ENCODE measurements at places on chromosomes 2 and 18. TPM values are rescaled to one million over a fixed set of nuclear protein-coding genes. Genes with fewer than 3 reads are reported as not detected.
A peak's percentile ranks its signal among the peaks of the same experiment; 100 is the strongest.

IL1RL1 gene
- 0.22 TPM for total RNA-seq

MC2R gene
- total RNA-seq: not detected

UGT1A8 gene
- total RNA-seq: not detected

TMEM247 gene
- total RNA-seq: not detected

KCNE4 gene
- total RNA-seq: not detected

ADRA2B gene
- 0.07 TPM for total RNA-seq

ZSWIM2 gene
- not detected for total RNA-seq

FBXO36 gene
- 0.95 TPM for total RNA-seq

DHRS9 gene
- 0.37 TPM for total RNA-seq

C2orf80 gene
- total RNA-seq: not detected

RESP18 gene
- total RNA-seq: not detected

APCDD1 gene
- not detected for total RNA-seq

FSIP2 gene
- total RNA-seq: not detected

GRCh38 chr2:201171259-201171814 lies 11.6 kb upstream of the CASP10 start:
- peaks cover 6% of the 10 kb centered on the region for H3K36me3 ChIP-seq
- no peak overlapping the region for H3K27ac ChIP-seq
- no peak overlapping the region for H3K4me3 ChIP-seq
- H3K4me1 ChIP-seq: no peaks in the 10 kb centered on the region
- H3K27me3 ChIP-seq: no peaks in the 10 kb centered on the region

GRCh38 chr18:58758606-58759005 lies 87.3 kb downstream of the MALT1 start:
- H3K27me3 ChIP-seq: no peaks in the 10 kb centered on the region
- no peaks in the 10 kb centered on the region for H3K36me3 ChIP-seq
- peaks cover 28% of the 10 kb centered on the region for H3K4me1 ChIP-seq
- no peak overlapping the region for H3K27ac ChIP-seq
- DNase-seq: no peak

GRCh38 chr2:241720099-241720498 lies 14.3 kb upstream of the D2HGDH start:
- no peaks in the 10 kb centered on the region for H3K4me1 ChIP-seq
- no peak for DNase-seq
- H3K27me3 ChIP-seq: no peaks in the 10 kb centered on the region
- peaks cover 9% of the 10 kb centered on the region for H3K36me3 ChIP-seq
- no peak overlapping the region for H3K27ac ChIP-seq

GRCh38 chr2:96769814-96770213 lies 9.1 kb downstream of the CNNM4 start:
- no peaks in the 10 kb centered on the region for H3K27me3 ChIP-seq
- H3K4me3 ChIP-seq: no peak overlapping the region
- H3K4me1 ChIP-seq: peaks cover 10% of the 10 kb centered on the region
- no peak for DNase-seq

DNA sequence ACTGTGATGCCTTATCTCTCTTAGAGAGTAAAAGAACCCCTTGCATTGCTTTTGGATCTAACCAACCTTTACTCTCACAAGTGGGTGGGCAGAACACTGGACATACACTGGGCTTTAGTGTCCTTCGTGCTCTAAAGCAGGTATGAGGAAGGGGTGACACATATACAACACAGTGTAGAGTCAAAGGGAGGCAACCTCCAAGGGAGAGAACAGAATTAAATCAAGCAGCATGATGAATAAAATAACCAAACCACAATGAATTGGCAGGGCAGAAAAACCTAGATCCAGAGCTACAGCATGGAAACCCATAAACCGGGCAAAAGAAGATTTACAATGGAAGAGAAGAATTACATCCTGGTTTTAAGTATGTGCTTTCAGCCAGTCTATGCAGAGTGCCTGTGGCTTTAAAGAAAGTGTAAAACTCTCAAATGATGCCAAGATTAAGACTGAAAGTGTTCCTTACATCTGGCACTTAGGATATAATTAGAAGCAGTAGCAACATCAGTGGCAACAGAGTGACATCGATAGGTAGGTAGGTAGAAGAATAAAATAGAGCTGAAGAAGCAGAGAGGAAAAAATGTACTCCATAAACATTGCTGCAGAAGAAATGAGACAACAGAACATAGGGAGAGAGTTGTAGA lies 191.7 kb upstream of the ZC3H15 start:
- H3K27me3 ChIP-seq: no peaks in the 10 kb centered on the region
- no peaks in the 10 kb centered on the region for H3K4me1 ChIP-seq
- no peak overlapping the region for H3K4me3 ChIP-seq
- no peak overlapping the region for H3K27ac ChIP-seq

GRCh38 chr2:13104723-13105122 lies 388.0 kb downstream of the TRIB2 start:
- H3K36me3 ChIP-seq: no peaks in the 10 kb centered on the region
- H3K27me3 ChIP-seq: no peaks in the 10 kb centered on the region
- H3K4me3 ChIP-seq: no peak overlapping the region
- H3K27ac ChIP-seq: no peak overlapping the region
- DNase-seq: no peak

DNA sequence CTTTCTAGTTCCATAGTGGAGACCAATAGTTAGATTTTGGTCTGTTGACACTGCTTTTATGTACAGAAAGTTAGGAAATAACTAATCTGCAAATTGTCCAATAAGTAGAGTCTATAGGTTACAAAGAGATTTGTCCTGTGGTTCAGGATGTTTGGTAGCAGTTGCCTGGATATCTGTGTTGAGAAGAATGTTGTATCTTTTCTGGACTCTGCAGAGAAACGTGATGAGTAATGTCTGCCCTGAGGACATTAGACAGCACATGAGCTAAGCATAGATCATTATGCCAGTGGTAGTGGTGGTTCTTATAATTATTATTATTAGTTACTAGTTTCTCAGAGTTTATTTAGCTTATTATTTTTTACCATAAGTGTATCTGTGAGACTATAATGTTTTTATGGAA lies 65.8 kb downstream of the ANKRD62 start:
- no peak overlapping the region for H3K4me3 ChIP-seq
- H3K27me3 ChIP-seq: no peaks in the 10 kb centered on the region
- no peaks in the 10 kb centered on the region for H3K4me1 ChIP-seq
- no peak for DNase-seq
- no peaks in the 10 kb centered on the region for H3K36me3 ChIP-seq
- no peak overlapping the region for H3K27ac ChIP-seq

DNA sequence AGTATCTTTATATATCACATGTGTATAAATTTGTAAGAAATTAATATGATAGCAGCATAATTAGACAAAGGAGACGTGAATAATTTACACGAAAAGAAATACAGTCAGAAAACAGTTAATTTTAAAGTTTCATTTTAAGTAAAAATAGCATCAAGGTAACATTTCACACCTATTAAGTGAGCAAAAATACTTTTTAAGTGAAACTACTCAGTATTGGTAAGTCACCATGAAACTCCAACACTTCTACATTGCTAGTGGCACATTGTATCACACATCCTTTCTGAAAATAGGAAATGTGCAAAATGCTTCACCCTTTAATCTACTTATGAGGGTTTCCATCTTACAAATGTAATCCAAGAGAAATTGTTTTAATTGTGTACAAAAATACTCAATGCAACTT lies 287.9 kb upstream of the EPAS1 start:
- H3K36me3 ChIP-seq: no peaks in the 10 kb centered on the region
- H3K27ac ChIP-seq: no peak overlapping the region
- DNase-seq: no peak
- H3K27me3 ChIP-seq: no peaks in the 10 kb centered on the region
- H3K4me1 ChIP-seq: no peaks in the 10 kb centered on the region

- no peak overlapping the region for H3K27ac ChIP-seq
- H3K36me3 ChIP-seq: no peaks in the 10 kb centered on the region
- H3K27me3 ChIP-seq: no peaks in the 10 kb centered on the region
- H3K4me1 ChIP-seq: no peaks in the 10 kb centered on the region
Measured at GRCh38 chr2:3488855-3489763, 30.2 kb downstream of the ADI1 start.

GRCh38 chr18:25834061-25834460 lies 256.4 kb downstream of the SS18 start:
- H3K4me1 ChIP-seq: no peaks in the 10 kb centered on the region
- no peak for DNase-seq
- H3K36me3 ChIP-seq: no peaks in the 10 kb centered on the region
- H3K4me3 ChIP-seq: no peak overlapping the region
- H3K27ac ChIP-seq: no peak overlapping the region
- no peaks in the 10 kb centered on the region for H3K27me3 ChIP-seq

- H3K4me1 ChIP-seq: no peaks in the 10 kb centered on the region
- no peaks in the 10 kb centered on the region for H3K36me3 ChIP-seq
- no peaks in the 10 kb centered on the region for H3K27me3 ChIP-seq
- no peak within 1 kb of the TSS for H3K4me3 ChIP-seq
- DNase-seq: no peak
- no peak within 1 kb of the TSS for H3K27ac ChIP-seq
Measured at GRCh38 chr2:124025171-124025580, at the start of gene CNTNAP5. TSS of gene CNTNAP5 (plus strand) at chr2:124025287. CDS start at chr2:124025651, 364 bp downstream.

- no peaks in the 10 kb centered on the region for H3K27me3 ChIP-seq
- no peaks in the 10 kb centered on the region for H3K36me3 ChIP-seq
Measured at GRCh38 chr2:205197468-205198139, 484.7 kb upstream of the NRP2 start.

DNA sequence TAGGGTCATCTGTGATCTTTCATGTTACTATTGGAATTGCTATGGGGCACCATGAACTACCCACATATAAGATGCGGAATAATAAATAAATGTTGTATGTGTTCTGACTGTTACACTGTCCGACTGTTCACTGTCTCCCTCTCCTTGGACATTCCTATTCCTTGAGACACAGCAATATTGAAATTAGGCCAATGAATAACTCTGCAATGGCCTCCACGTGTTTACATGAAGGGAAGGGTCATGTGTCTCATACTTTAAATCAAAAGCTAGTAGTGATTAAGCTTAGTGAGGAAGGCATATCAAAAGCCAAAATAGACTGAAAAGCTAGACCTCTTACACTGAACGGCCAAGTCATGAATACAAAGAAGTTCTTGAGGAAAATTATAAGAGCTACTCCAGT lies 751.3 kb downstream of the SOCS6 start:
- no peak for DNase-seq
- H3K36me3 ChIP-seq: no peaks in the 10 kb centered on the region
- H3K27me3 ChIP-seq: no peaks in the 10 kb centered on the region

GRCh38 chr2:105313877-105314276 lies 15.7 kb downstream of the TGFBRAP1 start:
- H3K4me3 ChIP-seq: no peak overlapping the region
- no peaks in the 10 kb centered on the region for H3K27me3 ChIP-seq
- no peaks in the 10 kb centered on the region for H3K4me1 ChIP-seq
- H3K27ac ChIP-seq: no peak overlapping the region

DNA sequence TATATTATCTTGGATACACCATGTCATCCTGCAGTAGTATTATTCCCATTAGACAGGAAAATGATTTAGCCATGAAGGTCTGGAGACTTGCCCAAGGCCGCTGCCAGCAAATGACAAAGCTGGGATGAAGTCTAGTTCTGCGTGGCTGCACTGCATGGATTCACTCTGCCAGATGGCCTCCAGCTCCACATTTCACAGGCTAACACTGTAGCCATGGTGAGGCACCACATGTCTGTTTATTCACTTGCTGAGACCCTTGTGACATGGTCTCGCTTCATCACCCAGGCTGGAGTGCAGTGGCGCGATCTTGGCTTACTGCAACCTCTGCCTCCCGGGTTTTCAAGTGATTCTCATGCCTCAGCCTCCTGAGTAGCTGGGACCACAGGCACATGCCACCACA lies 31.5 kb upstream of the SCG2 start:
- H3K27ac ChIP-seq: no peak overlapping the region
- no peak overlapping the region for H3K4me3 ChIP-seq
- H3K36me3 ChIP-seq: no peaks in the 10 kb centered on the region

DNA sequence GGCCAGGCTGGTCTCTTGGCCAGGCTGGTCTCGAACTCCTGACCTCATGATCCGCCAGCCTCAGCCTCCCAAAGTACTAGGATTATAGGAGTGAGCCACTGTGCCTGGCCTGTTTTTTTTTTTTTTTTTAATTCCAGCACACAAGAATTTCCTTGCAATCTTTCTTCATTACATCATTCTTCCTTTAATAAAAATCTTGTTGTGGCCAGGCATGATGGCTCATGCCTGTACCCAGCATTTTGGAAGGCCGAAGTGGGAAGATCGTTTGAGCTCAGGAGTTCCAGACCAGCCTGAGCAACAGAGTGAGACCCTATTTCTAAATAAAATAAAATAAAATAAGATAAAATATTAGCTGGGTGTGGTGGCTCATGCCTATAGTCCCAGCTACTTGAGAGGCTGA lies 21.4 kb upstream of the PLEKHM3 start:
- H3K27me3 ChIP-seq: no peaks in the 10 kb centered on the region
- no peak overlapping the region for H3K4me3 ChIP-seq
- DNase-seq: no peak
- no peaks in the 10 kb centered on the region for H3K36me3 ChIP-seq
- no peak overlapping the region for H3K27ac ChIP-seq
- H3K4me1 ChIP-seq: no peaks in the 10 kb centered on the region

- no peak overlapping the region for H3K4me3 ChIP-seq
- H3K4me1 ChIP-seq: no peaks in the 10 kb centered on the region
Measured at GRCh38 chr2:61328707-61329251, 142.1 kb downstream of the USP34 start.

DNA sequence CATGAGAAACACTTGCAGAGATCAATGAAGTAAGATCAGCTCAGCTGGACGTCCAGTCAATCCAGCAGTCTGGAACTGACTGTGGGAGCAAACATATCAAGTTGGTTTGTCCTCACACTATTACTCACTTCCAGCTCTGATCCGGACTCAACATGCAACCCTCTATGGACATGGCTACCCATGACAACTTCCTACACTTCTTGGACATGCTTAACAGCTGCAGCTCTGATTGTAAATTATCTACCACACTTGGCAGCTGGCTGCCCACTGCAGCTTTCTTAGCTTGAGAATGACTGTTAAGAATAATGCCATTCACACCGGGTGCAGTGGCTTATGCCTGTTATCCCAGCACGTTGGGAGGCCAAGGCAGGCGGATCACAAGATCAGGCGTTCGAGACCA lies 429.8 kb downstream of the EPHA4 start:
- H3K4me1 ChIP-seq: no peaks in the 10 kb centered on the region
- DNase-seq: no peak
- no peak overlapping the region for H3K27ac ChIP-seq

DNA sequence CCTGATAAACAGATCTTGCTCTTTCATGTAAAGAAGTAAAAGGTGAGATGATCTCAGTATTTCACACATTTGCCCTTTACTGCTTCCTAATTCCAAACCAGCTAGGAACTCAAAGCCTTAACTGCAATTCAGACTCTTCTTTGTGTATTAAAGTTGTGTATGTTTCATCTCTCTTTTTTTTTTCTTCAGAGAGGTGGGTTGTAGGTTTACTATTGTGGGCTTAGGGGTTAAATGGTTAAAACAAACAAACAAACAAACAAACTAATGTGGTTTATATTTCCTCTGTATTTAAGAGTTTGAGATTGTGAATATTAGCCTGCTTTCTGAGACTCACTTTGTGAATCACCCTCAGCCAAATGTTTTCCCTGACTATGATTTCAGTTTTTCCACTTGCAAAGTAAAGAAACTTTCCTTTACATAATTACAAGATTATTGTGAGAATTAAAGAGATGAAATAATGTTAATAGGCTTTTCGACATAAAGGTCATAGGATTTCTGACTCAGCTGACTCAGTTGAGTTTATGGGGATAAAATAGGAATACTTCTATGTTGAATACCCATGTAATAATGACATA lies 2.8 kb downstream of the GULP1 start:
- no peaks in the 10 kb centered on the region for H3K4me1 ChIP-seq
- DNase-seq: no peak
- no peaks in the 10 kb centered on the region for H3K27me3 ChIP-seq

- H3K27ac ChIP-seq: peak overlapping the region; percentile 58
- H3K27me3 ChIP-seq: no peaks in the 10 kb centered on the region
- no peak for DNase-seq
- H3K36me3 ChIP-seq: no peaks in the 10 kb centered on the region
Measured at GRCh38 chr2:43139501-43139900, 86.9 kb downstream of the ZFP36L2 start.

Data from CD8-positive, alpha-beta memory T cell (primary cell).